ENCODE measurements at places on chromosomes 6 and 20. TPM values are rescaled to one million over a fixed set of nuclear protein-coding genes. Genes with fewer than 3 reads are reported as not detected.
A peak's percentile ranks its signal among the peaks of the same experiment; 100 is the strongest.

DNA sequence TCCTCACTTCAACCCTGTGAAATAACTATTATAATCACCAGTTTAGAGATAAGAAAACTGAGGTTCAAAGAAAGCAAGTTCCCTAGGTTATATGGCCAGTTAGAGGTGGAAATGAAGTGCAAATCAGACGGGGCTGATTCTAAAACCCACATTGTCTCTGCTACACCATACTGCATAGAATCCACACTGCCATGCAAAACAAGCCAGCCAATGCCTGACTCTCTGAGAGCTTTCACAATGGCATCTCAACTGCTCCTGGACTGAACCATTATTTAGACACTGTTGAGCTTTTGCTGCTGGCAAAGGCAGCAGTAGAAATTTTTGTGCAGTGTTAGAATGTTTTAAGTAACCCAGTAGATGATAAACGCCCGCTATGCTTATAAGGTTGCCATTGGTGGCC, 195.2 kb upstream of the CNR1 start:
- DNase-seq = no peak

- DNase-seq = no peak
Observed at GRCh38 chr6:133083248-133083967, 157.7 kb upstream of the EYA4 start.

GRCh38 chr20:60313614-60314013, 355.4 kb downstream of the CDH26 start:
- DNase-seq = no peak

GRCh38 chr6:100925749-100926148, 44.6 kb upstream of the ASCC3 start:
- no peak for DNase-seq

- DNase-seq = no peak
Observed at GRCh38 chr20:10129749-10130148, 88.9 kb upstream of the SNAP25 start.

- DNase-seq = no peak
Observed at GRCh38 chr6:68951270-68951669, 316.2 kb downstream of the ADGRB3 start.

DNA sequence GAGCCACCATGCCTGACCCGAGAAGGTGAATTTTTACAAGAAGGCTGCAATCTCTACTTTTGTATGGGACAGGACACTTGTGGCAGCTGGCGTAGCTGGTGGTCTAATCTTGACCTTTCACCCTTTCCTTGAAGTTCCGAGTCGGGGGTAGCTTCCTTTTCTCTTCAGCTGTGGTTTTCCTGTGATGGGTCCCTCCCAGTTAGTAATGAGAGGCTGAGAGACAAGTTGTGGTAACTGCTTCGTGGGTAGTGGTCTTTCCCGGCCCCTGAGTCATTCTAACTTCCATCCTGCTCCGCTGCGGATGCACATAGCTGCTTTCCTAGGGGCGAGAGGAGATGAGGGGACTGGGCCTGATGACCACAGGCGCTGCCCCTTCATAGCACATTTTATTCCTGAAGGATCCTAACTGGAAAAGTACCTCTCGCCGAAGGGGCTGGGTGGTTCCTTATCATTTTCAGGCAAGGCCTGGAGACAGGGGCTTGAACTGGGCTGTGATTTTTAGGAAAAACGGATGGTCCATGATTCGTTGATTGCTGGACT, 3.1 kb downstream of the SYNJ2 start:
- no peak for DNase-seq

GRCh38 chr6:65161661-65162060, 545.4 kb downstream of the EYS start:
- no peak for DNase-seq

DNA sequence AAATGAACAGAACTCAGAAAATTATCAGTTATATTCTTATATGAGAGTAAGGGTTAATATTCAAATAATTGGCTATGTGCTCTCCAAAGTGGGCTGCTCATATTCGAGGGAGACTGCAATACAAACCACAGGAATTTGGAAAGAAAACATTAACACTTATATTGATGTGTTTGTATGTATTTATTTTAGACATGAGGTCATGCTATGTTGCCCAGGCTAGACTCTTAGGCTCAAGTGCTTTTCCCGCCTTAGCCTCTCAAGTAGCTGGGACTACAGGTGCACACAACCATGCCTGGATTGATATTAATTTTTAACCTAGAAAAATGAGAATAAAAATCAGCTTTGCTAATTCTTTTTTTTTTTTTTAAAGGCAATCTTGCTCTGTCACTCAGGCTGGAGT, 35.0 kb downstream of the BTBD9 start:
- DNase-seq = no peak

C20orf141 gene
- not detected for total RNA-seq

DNA sequence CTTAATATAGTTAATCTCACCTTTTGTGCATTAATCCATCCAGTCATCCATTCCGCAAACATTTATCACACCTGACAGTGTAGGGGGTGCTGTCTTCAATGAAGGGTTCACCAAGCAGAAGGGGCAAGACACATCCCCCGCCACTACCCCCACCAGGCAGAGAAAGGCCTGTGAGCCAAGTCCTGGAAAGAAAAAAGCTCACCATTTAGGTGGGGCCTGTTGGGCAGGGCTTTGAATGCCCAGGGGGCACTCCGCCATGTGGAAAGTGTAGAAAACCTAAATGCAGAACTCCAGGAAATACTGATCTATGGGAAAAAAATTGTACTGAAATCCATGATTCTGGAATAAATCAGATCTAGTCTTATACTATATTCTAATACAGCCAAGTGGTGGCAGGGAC, 4.8 kb upstream of the STX16 start:
- DNase-seq = no peak

DNA sequence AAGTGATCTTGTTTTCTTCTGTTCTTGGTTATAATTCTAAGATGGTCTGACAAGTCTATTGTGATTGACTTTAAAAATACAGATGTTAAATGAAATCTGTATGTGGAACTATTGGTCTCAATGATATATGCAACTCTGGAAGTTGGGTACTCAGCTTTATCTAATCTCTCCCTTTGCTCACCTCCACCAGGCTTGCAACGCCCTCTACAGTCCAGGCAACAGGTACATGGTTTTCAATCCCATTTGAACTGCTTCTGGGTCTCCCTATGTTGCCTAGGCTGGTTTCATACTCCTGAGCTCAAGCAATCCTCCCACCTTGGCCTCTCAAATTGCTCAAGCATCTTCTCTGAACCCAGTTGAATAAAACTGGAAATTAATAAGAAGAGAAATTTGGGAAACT, 25.6 kb upstream of the HLA-DQB1 start:
- DNase-seq = peak; percentile 33

CLPSL1 gene
- 0.49 TPM for total RNA-seq

GRCh38 chr20:53097791-53098190, 125.6 kb downstream of the TSHZ2 start:
- no peak for DNase-seq

DNA sequence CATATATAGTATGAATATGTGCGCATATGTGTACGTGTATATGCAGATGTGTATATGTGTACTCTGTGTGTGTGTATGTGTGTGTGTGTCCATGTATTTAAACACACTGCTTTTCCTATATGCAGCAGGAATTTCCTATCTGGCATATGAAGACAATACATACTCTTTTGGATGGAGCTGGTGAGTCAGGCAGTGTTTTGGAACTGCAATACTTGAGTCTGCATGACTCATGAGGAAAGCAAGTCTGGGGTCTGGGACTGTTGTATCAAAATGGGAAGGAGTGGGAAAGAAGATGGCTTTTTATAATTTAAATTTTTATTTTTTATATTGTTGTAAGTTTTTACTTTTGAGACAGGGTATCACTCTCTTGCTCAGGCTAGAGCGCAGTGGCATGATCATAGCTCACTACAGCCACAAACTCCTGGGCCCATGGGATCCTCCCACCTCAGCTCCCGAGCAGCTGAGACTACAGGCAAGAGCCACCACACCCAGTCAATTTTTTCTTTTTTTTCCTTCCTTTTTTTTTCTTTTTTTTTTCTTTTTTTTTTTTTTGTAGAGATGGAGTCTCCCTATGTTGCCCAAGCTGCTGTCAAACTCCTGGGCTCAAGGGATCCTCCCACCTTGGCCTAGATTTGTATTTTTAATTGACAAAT, 72.2 kb downstream of the ATXN1 start:
- no peak for DNase-seq

DNA sequence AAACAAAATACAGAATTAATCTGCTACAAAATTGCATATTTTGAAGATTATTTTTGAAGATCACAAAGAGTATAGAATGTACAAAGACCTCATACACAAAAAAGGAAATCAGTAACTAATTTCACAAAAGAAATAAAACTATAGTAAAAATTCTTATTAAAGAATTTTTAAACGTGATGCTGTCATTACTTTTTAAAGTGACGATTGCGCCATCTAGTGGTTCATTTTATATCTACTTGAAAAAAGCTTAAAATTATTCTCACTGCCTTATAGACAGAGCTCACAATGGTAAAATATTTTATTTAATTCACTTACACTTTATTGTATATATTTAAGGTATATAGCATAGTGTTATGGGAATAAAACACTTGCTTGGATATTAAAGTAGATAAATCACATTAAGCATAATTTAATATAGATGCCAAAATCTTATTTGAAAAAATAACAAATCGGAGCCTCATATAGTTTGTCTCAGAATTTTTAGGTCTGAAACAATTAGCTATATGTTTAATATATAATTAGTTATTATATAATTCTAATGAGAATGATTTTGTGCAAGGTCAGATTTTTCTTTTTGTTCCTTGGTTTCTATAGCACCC, 128.8 kb downstream of the PHF3 start:
- no peak for DNase-seq

SPTLC3 gene
- total RNA-seq = 26.7 TPM

ULBP1 gene
- 0.09 TPM for total RNA-seq

DNA sequence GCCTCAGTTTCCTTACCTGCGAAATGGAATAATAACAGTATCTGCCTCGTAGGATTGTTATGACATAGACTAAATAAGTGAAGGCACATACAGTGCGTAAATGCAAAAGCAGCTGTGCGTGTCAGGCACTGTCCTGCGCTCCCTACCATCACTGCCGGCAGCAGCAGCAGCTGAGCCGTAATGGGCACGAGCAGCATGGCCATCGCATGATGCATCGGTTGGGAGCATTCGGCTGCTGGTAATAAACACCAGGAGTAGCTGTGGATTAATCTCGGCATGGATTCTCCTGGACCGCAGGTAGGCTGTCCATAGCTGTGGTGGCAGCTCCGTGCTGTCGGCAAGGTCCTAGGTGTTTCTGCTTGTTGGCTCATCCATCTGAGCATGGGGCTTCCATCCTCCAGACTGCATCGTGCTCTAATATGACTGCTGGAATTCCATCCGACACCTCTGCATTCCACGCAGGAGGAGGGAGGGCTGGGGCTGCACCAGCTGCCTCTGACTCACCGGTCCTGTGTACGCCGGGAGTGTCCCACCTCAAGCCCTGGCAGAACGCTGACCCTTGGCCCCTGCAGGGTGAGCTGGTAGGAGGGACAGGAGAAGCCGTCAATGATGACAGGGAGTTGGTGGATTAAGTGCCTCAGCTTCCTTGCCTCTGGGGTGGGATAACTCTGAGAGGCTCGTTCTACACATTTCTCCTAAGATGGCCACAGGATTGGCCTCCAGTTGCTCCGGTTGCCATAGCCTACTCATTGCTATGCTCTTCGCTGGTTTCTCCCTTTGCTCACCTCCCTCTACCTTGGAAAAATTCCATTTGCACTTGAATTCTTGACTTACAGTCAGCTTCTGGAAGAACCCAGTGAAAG, 100.9 kb upstream of the PMEPA1 start:
- DNase-seq = peak; percentile 65

DNA sequence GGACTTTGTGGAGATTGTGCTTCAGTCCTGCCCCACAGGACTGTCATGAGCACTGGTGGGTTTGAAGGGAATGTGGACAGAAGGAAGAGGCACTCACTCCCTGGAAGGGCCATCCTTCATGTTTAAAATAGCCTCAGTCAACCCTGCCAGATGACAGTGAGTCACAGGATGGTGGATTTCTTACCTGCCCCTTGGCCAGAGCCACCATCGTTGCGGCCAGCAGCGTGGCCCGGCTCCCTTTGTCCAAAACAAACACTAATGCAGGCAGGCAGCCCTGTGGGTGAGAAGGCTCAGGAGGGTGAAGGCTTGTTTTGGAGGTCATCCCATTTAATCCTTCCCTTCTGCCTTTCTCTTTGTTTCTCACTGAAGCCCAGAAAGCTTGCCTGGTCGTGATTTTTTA, 422.7 kb downstream of the CD83 start:
- no peak for DNase-seq

- no peak for DNase-seq
Observed at GRCh38 chr6:34519971-34520644, 36.0 kb downstream of the SPDEF start.

- no peak for DNase-seq
Observed at GRCh38 chr20:53776858-53777257, 183.2 kb upstream of the ZNF217 start.

DNA sequence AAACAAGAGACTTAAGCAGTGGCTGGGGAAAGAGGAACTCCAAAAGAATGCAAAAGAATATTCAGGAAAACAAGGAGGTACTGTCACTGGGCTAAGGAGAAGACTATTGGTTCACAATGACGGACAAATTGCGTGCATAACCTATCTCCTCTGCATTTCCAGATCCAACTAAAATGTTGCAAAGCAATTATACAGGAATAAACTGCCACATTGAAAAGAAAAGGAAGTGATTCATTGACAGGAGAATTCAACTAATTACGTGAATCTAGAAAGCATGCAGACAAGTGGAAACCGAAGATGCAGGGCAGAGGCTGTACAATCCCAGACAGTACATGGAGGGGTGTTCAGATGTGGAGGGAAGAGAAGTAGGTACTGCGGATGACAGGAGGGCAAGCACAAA, 152.8 kb upstream of the RIPOR2 start:
- DNase-seq = no peak

GRCh38 chr6:48111143-48111506, at the start of gene PTCHD4:
Gene PTCHD4 (minus strand): TSS chr6:48111197. CDS start chr6:48068957, 42,240 bp downstream.
- no peak for DNase-seq

DNA sequence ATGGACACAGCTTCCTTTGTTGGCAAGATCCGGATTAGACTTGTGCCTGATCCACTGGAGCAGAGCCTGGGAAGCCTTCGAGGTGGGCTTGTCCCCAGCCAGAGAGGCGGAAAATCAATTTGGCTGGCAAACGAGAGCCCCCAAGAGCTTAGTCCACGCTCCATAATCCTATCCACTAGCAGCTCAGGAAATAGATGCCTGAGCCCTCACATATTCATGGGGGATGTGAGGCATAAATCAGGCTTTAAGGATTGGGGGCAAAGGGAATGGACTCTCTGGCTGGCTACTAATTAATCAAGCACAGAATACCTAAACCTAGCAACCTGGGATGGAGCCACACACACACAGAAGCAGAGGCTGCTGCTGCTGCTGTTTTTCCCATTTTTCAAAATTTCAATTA, 137.9 kb downstream of the PKHD1 start:
- DNase-seq = no peak

TNXB gene
- 30.1 TPM for total RNA-seq

CGAS gene
- total RNA-seq = 4.5 TPM

Data from mucosa of gallbladder (tissue), 1 donor.